Stimulated activated CD8-positive, alpha-beta memory T cell treated with anti-CD3 and anti-CD28 coated beads, Interleukin-12 subunit alpha, Interleukin-12 subunit beta, amount 100 ng/mL, for 1 hour (primary cell): ENCODE measurements at places on chromosomes 7 and 10.

DNA sequence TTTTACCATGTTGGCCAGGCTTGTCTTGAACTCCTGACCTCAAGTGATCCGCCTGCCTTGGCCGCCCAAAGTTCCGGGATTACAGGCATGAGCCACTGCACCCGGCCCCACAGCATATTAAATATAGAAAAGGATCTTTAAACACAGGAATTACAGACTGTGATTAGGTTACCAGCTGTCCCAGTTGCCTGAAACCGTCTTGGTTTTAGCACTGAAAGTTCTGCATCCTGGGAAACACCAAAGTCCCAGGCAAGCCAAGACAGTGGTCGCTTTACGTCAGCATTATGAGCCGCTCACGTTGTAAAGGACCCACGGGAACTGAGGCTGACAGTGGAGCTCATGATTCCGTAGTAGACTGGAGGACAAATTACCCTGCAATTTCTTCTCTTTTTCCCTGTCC lies 69.0 kb upstream of the FAM180A start:
- no peak for DNase-seq

GRCh38 chr7:69603351-69603750 lies 5.1 kb downstream of the AUTS2 start:
- no peak for DNase-seq

DNA sequence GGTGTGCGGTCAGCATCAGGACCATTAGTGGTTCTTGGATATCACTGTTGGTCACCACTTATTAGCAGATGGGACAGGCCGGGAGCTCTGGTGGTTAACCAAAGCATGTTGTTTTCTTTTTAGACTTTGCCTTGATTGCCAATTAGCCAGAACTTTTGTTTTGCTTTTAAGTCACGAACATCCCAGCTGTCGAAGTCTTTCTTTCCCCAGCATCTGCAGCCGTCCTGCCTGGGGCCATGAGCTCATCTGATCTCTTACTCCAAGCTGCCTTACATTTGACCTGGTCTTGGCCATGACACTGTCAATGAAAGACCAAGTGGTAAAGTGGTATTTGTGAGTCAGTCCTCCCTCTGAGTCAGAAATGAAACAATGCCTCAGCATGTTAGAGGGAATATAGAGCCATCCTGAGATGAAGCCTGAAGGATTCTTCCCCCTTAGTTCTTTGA lies 53.9 kb upstream of the CREB5 start:
- no peak for DNase-seq

DNA sequence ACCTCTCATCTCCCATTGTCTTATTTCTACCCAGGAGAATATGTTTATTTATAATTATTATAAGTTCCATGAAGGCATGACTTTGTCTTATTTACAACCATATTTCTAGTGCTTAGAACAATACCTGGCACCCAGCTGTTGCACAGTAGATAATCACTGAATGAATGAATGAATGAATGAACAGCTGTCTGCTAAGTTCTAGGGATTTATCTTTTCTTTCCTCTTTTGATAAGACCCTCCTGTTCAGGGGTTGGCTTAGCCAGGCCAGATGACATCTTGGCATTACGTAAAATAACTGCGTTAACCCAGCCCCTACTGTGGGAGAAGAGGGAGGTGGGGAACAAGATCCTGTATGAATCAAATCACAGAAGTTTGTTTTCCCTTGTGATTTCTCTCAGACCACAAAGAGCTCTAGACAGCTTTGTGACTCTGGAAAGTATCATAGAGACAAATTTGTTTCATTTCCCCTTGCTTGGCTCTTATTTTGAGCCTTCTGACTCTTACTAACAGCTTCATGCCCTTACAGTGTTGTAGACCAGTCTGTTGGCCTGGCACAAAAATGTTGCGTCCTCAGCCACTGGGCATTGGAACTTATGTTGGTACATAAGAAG lies 8.4 kb downstream of the ZNF862 start:
- no peak for DNase-seq

DNA sequence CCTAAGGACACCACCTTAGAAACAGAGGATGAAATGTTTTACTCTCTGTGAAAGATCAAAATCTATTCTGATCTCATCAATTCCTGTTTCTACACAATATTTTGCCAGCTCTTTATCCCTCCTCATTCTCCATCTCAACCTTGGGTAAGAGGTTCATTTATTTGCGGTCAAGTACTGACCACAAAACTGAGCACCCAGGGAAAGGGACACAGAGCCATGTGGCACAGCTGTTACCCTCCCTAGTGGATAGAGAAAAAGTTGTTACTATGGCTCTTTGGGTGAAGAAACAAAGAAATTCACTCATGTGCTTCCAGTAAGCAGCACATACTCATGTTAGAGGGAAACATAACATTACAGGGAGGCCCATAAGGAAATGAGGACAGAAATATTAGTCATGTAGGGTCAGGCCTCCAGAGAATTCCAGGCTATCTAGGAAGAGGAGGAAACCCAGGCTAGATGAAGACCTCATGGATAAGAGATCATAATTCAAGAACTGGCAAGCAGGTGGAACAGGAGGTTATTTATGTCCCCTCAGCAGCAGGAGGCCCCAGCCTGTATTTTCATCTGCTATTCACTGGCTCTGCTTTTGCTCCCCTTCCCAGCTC lies 114.5 kb downstream of the ATE1 start:
- DNase-seq, result no peak

- DNase-seq, result no peak
Observed at GRCh38 chr10:13068484-13068883, 31.5 kb upstream of the OPTN start.

DNA sequence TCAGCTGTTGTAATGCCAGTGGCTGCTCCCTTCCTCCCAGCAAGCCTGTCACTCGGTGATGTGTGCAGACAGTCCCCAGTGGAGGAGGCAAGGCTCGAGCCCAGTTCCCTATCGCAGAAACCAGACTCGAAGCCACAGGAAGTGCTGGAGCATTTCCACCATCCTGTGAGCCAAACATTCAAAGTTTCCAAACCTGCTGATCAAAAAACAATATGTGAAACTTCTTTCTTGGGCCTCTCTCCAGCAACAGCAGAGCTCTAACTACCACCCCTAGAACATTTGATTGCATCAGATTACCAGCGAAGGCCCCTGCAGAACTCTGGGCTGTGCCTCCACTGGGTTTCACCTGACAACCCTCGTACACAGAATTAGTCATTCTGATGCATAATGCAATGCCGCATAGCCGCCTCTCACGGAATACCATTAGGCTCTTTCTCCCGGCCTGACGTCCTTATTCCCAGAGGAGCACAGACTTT lies 94.0 kb downstream of the ELMO1 start:
- DNase-seq, result no peak
